ENCODE measurements at places on chromosomes 12 and 14.

- DNase-seq, result no peak
Measured at GRCh38 chr14:36518031-36518585, 1.9 kb downstream of the NKX2-1 start.

GRCh38 chr12:67752226-67752732 lies 103.7 kb downstream of the DYRK2 start:
- DNase-seq, result peak; percentile 70

GRCh38 chr12:100254876-100255275 lies 12.0 kb downstream of the DEPDC4 start:
- peak; percentile 4 for DNase-seq

GRCh38 chr12:108568338-108569154 lies 6.2 kb downstream of the ISCU start:
- no peak for DNase-seq

DNA sequence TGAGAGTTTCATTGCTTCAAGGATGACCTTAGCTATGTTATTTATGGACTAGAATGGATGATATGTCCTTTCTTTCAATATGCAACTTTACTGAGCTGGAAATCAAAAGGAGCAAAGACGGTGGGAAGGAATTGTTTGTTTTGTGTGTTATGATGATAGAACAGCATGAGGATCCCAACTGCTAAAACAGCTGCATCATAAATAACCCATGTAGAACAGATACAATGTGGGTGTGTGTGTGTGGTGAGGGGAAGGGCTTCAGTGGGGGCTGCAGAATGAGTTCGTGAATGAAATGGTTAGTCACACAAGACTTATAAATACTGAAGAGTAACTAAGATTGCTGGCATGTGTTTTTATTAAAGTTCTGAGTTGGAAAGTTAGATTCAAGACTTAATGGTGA lies 80.1 kb downstream of the DACT1 start:
- DNase-seq, result no peak

- DNase-seq, result peak; percentile 85
Measured at GRCh38 chr12:112418608-112419296, at the start of gene PTPN11. PTPN11 (plus strand) TSS chr12:112418947; CDS start chr12:112419112, 165 bp downstream.

GRCh38 chr12:47021298-47021697 lies 58.1 kb upstream of the PCED1B start:
- DNase-seq, result peak; percentile 91

DNA sequence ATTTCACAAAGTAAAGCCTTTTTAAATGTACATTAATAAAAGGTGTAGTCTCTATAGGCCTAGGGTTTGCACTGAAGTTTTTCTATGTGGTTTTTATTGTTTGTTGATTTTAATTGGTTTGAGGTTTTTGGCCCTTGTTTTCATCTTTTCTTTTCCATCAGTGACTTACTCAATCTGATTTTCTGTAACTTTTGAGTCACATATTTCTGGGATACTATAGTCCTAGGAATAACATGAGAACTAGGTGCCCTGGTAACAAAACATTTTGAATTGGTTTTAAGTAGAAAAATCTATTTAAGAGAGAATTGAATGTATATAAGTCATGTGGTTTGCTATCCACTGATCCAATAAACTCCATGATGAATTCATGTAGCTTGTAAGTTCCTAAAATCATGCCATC lies 311.9 kb downstream of the CEP128 start:
- no peak for DNase-seq

DNA sequence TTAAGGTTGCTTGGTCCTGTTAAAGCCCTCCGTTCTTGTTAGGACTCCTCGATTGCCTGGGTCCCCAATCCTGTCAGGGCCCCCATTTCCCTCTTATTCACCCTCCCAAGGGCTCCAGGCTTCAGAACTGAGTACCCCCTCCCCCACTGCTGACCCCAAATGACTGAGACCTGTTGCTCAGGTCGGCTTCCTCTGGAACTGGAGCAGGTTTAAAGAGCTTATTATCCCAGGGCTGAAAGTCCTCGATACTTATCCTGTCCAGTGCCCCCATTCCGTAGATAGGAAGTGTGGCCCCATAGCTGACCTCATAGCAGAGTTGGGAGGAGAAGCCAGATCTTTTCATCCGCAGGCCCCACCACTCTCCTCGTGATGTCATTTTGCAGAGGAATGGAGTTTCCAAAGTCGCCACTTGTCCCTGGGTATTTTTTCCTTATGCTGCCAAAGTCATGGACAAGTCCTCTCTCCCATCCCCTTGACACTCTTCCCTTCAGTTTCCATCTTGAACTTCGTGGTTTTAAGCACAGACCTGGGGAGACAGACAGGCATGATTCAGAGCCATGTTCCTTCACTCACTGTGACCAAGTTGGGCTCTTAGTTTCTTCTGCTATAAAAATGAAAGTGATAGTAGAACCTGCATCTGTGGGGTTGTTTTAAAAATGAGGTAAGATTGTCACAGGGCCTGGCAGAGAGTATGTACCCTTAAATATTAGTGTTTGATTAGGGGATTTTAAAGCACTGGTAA lies 1.2 kb downstream of the USP30 start:
- peak; percentile 18 for DNase-seq

- DNase-seq, result peak; percentile 13
Measured at GRCh38 chr12:66688846-66689439, 10.1 kb upstream of the GRIP1 start.

GRCh38 chr12:93589081-93589480 lies 16.6 kb downstream of the SOCS2 start:
- DNase-seq, result peak; percentile 12

DNA sequence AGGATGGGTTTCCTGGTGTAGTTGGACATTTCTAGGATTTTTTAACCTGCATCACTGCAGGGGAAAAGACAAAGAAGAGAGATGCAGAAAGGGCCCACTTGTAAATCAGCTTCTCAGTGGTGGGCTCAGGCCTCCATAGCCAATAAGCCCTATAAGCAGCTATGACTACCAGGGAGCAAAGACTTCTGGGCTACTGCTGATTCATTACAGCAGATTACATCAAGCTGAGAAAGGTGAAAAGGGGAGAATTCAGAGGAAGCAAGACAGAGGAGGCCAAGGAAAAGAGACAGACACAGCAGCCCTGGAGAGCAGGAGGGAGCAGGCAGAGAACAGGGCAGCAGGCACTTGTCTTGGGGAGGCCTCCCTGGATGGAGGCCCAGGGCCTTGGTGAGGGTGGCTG lies 95.2 kb downstream of the KCNA5 start:
- peak; percentile 58 for DNase-seq

DNA sequence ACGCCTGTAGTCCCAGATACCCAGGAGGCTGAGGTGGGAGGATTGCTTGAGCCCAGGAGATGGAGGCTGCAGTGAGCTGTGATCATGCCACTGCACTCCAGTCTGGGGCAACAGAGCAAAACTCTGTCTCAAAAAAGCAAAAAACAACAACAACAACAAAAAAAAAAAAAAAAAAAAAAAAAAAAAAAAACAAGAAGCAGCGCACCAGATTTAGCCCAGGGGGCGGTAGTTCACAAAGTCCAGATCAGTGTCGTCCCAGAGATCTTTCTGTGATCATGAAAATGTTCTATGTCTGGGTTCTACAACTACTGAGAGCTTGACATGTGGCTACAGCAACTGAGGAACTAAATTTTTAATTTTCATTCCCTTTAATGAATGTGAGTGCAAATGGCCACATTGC lies 27.4 kb downstream of the OAS2 start:
- peak; percentile 29 for DNase-seq

- DNase-seq, result peak; percentile 81
Measured at GRCh38 chr14:50726372-50727107, 58.4 kb upstream of the SAV1 start.

DNA sequence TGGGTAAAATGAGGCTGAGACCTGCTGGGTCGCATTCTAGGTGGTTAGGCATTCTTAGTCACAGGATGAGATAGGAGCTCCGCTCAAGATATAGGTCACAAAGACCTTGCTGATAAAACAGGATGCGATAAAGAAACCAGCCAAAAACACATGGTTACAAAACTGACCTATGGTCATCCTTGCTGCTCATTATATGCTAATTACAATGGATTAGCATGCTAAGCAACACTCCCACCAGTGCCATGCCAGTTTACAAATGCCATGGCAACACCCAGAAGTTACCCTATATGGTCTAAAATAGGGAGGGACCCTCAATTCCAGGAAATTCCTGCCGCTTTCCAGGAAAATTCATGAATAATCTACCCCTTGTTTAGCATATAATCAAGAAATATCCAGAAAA lies 132.4 kb downstream of the BRMS1L start:
- DNase-seq, result no peak

GRCh38 chr12:68158432-68158831 lies 1.1 kb downstream of the IFNG start:
- peak; percentile 13 for DNase-seq

DNA sequence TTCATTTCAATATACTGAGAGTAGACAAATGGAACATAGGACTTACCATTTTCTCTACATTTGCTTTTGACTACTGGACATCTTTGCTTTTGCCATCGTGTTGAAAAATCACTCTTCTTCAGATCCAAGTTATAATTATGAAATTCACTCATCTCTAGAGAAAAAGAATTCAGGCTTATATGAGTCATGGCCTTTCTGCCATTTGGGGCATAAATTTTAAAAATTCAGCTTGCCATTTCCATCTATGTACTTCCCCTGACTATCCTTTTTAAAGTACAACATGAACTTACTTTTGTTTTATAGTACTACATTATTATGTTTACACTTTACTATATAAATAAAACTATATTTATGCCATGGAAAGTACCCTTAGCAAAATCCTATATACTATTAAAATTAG lies 3.0 kb downstream of the KLRK1 start:
- DNase-seq, result no peak

GRCh38 chr12:76399040-76399439 lies 50.8 kb upstream of the BBS10 start:
- no peak for DNase-seq

GRCh38 chr14:92615451-92615850 lies 101.9 kb downstream of the RIN3 start:
- no peak for DNase-seq

DNA sequence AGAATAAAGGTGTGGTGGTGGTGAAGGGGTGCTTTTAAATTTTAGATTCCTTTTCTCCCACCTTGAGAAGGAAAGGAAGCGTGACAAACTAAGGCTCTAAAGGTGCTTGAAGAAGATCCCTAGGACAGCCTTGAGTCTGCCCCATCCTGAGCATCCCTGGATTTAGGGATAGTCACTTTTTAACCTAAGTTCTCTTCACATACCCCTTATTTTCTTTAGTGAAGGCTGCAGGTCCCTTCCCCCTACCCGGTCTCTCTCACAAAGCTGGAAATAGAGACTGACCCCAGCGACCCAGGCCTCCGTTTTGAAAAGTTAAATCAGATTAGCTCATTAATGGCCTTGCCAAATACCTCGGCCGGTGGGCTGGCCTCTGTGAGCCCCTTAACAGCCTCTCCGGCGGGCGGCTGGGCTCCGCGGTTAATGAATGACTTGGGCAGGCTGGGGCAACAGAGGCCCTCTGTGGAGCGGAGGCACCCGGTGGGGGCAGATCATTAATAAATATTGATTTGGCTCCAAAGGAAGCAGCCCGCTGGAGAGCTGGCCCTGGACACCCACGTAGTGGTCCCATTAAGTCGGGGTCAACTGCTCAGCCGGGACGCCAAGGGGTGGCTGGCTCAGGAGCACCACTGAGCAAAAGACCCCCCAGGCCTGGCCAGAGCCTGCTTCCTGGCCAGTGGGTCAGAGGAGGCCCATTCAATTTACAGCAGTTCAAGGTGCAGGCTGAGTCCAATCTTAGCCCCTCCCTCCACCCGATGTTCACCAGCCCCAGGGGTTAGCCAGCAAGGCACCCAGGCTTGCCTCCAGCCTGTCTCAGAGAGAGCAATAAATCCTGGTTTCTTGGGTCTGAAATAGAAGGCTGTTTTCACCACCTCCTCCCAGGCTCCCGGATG lies 31.8 kb downstream of the PAH start:
- no peak for DNase-seq

DNA sequence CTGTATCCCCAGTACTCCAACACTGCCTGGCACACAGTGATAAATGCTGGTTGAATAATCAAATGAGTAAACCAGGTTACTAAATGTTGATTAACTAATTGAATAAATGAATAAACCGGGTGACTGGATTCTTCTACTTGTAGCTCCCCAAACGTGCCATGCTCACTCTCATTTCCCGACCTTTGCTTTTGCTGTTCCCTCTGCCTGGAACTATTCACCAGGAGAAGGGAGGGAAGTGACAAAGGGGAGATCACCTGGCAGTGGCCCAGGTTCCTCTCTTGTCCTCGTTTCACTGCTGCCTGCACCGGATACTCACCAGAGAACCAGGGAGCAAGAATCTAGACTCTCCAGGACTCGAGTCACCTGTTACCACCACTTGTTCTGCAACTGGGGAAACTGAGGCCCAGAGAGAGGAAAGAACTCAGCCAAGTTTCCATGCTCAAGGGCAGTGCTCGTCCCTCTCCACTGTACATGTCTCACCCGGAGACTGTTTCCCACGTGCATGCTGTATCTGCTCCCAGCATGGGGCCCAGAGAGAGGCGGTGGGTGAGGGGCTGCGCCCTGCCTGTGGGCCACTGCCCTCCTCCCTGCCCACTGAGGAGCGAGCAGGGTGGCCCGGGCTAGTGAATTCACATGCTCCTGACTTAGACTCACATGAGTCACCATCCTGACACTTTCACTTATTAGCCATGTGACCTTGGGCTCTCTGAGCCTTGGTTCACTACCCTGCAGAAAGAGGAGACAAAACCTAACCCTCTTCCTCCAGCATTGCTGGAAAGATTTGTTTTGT lies 17.7 kb upstream of the POP5 start:
- DNase-seq, result peak; percentile 62

DNA sequence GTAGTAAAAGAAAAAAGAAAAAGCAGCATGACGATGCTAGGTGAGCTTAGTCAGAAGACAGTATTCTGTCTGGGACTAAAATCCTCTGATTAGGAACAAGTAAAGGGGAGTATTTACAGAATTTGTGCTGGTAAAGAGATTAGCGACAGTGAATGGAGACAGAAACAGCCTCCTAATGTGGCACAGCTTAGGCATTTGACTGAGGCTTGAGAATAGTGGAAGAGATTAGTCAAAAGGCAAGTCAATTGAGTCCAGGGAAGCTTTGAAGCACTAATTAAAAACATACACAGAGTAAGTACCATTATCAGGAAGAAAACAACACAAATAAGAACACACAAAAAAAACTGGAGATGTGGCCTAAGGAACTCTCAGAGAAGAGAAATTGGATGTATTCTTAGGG lies 131.9 kb upstream of the CLEC14A start:
- DNase-seq, result no peak

DNA sequence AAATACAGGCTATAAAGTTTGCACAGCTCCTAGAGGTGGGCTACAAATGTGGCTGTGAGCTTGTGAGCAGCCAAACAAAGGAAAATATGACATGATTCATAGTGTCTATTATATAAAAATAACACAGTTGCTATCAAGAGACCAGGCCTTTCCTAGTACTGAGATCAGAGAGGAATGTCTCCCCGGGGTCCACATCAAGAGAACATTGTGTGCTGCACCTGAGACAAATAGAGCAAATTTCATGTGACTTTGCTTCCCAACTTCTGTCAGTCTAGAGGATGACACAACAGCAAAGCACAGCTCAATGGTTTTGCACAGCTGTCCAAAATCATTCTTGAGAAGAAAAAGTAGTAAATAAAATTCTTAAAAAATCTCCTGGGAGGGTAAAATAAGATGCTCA lies 297.5 kb upstream of the PRKD1 start:
- DNase-seq, result no peak

Measured in EL (cell line).